ENCODE measurements at places on chromosomes 11 and 22. TPM values are rescaled to one million over a fixed set of nuclear protein-coding genes. Genes with fewer than 3 reads are reported as not detected.

The CYTH4 gene
- 3.2 TPM for total RNA-seq

The PRSS23 gene
- total RNA-seq, result 9.0 TPM

The CDPF1 gene
- 10.6 TPM for total RNA-seq

The OR10A2 gene
- not detected for total RNA-seq

The NOX4 gene
- 9.7 TPM for total RNA-seq

The SCARF2 gene
- 3.5 TPM for total RNA-seq

The SAA1 gene
- not detected for total RNA-seq

Data from diencephalon (tissue), 1 donor.